ENCODE measurements at places on chromosomes 4 and X.
A peak's percentile ranks its signal among the peaks of the same experiment; 100 is the strongest.

DNA sequence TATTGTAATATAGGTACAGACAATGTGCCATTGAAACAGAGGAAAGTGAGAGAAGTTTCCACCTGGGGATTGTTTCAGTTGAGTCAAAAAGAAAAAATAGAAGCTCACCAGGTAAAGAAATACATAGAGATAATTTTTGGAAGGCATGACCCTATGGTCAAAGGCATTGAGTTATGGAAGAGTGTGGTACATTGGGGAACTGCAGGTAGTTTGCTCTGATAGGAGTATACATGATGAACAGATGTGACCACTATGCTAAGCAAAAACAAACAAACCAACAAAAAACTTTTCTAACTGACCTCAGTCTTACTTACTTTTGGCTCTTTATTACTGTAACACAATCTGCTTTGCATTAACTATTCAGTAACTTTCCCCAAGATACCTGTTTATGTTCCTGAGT, 85.9 kb downstream of the UGT8 start:
- no peak for DNase-seq

- no peak for DNase-seq
Observed at GRCh38 chrX:131588995-131589394, 45.1 kb downstream of the OR13H1 start.

DNA sequence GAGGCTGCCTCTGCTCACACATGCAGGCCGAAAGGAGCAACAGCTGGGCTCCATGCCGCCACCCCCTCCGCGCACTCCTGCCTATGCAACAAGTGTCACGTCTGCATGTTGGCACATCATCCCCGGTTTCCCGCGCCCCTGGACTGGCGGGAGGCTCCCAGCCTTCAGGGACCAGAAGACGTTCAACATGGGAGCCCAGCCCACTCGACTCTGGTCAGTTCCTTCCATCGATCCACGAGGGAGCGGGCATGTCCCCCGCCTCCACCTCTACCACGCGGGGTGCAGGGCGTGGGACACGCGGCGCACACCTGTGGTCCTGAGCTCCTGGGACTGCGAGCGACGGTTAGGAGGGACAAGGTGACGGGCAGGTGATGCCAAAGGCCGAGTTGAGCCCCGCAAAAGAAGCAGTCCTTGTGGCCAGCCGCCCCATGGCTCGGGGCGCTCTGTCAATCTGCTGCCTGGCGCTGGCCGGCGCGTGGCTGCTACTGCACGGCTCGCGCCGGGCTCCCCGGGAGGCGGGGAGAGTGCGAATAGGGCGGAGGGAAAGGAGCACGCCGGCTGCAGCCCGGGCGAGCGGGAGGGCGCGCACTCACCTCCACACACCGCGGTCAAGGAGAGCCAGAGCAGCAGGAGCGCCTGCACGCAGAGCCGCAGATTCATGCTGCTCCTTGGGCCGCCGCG, 645 bp downstream of the APLN start:
- DNase-seq, result peak; percentile 10

GRCh38 chr4:102268355-102268754, 76.9 kb downstream of the SLC39A8 start:
- DNase-seq, result no peak

DNA sequence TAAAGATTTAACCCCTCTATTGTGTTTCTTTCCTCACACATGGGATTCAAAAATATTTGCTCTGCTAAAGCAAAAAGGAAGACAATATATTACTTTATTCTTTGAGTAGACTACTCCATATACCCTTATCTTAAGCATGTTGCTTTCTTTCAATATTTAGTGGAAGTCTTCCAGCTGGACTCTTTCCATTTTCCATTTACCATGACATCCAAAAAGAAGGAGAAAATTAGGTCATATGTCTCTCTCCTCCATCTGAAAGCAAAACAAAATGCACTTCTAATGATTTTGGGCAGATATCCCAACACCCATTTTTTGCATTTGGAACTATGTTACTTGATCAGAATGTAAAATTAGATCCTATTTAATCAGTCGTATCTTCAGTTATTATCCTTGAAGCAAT, 1336.5 kb downstream of the PCDH19 start:
- no peak for DNase-seq

- DNase-seq, result no peak
Observed at GRCh38 chr4:173398220-173398619, 696 bp downstream of the SCRG1 start.

- DNase-seq, result no peak
Observed at GRCh38 chr4:24203926-24204325, 314.1 kb upstream of the PPARGC1A start.

- DNase-seq, result no peak
Observed at GRCh38 chr4:72323227-72323626, 245.8 kb downstream of the ADAMTS3 start.

GRCh38 chrX:17922303-17922702, 61.2 kb upstream of the RAI2 start:
- DNase-seq, result peak; percentile 22
